Hindlimb muscle (tissue), 1 donor: ENCODE measurements at places on chromosomes 11 and 22.
A peak's percentile ranks its signal among the peaks of the same experiment; 100 is the strongest.

DNA sequence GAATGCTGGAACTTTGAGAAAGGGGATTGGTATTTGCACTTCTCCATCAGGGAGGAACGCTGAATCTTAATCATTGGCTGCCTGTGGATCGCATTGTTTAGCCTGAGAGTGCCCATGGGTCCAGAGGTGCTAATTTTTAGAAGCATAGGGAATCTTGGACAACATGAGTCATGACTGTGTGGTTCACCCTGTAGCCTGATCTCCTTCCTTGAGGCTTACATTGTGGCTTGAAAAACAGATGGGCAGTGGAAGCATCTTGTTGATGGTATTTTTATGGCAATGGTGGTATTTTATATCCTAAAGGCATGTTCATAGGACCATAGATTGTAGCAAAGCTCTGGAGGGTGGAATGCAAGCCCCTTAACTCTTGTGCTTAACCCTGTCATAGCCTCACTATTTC is 99.2 kb upstream of the DBX1 start:
- no peak for DNase-seq

DNA sequence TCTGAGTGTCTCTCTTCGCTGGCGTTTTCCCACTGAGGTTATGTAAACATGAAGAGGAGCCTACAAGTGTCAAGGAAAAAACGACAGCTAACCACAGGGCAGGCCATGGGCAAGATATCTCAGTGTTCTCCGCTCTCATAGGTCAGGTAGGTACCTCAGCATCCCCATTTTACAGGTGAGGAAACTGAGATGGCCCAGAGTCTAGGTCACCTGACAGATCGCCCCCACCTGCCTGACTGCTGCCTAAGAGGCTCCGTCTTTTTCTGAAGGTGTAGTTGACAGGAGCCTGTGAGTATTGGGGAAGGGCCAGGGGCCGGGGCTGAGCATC is 847 bp upstream of the NDUFA6 start:
- DNase-seq = no peak

- DNase-seq = peak; percentile 10
Measured at GRCh38 chr11:90133560-90134477, 644 bp upstream of the NAALAD2 start.

GRCh38 chr11:65468874-65469333 is 29.9 kb upstream of the MALAT1 start:
- no peak for DNase-seq

DNA sequence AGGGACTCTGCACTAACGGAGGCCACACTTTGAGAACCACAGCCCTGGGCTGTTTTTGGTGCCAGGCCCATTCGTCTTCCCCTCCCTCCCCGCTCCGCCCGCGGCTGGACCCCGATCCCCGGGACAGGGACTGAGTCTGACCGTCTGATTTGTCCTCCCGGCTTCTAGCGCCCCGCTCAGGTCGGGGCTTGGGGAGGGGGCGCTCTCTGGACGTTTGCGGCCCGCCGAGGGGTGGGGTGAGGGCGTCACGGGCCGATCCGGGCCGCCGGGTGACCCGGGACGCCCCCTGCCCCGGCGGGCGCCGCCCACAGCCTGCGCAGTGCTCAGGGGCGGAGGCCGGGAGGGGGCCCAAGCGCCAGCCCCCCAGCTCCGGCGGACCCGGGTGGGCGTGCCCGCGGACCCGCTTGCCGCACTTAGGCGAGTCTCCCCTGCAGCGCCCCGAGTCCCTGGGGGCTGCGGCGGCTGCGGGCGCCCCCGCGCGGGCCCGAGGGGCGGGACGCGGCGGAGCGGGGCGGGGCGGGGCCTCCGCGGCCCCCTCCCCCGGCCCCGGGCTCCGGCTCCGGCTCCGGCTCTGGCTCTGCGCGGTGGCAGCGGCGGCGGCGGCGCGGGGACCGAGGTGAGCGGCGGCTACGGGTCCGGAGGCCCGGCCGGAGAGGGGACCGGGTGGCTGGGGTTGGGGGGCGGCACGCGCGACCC is 33.7 kb upstream of the PRR5 start:
- peak; percentile 51 for DNase-seq

DNA sequence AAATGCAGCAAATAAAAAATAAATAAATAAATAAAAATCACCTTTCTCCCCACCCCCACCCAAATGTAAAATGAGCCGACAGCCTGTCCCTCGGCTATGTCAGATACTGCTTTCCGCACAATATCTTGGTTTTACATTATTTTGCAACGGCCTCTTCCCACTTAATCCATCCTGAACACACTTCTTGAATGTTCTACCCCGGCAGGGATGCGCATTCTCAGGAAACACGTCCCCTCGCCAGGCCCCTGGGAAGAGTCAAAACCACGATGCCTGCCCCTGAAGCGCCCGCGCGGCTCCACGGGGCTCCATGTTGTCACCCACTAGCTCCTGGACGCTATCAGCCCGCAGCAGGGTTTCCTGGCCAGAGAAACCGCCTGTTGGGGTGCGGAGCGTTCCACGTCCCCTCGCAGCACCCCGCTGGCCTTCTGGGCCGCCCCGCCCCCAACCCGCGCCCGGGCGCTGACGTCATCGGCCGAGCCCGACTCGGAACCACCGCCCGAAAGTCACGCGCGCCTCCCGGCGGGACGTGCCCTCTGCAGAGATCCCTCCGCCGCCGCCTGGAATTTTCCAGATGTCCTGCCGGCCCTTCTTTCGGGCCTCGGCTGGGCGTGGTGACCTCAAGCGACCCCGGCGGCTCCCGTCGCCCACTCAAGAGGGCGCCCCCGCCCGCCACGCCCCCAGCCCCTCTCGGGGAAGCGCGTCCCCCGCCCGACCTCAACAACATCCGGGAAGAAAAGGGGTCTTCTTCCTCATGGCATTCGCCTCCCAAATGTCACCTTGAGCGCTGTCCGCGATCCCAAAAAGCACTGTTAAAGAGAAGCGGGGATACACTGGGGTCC is 585 bp upstream of the NEAT1 start:
- DNase-seq = peak; percentile 97

DNA sequence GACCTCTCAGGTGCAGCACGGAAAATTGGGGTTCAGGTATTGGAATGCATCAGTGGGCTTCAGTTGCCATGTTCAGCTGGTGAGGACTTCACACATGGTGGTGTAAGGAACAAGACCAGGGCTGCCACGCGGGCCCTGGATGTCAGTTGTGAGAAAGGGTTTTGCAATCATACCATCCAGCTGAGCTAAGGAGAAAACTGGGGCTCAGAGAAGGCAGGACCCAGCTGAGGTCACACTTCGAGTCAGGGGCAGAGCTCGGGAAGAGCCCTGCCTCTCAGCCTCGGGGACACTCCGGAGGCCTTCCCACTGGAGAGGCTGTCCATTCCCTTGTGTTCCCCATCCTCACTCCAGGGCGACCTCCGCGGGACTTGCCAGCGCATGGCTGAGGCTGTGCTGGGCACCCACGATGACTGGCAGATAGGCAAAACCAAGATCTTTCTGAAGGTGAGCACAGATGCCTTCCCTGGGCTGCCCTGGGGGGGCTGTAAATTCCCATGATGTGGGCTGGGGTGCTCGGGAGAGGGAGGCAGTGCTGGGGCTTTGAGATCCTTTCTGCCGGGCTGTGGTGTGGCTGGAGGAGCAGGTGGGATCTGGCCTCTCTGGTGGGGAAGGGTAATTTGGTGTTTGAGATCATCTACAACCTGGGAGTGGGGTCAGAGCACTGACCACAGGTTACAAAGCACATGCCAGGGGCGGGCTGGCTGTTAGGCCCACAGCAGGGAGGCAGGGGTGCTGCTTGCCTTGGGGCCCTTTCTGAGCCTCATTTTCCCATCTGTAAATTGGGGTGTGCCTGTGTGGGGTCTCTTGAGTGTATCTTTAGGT is 47.2 kb downstream of the MYO7A start:
- no peak for DNase-seq

- no peak for DNase-seq
Measured at GRCh38 chr11:45661439-45662055, 3.9 kb downstream of the CHST1 start.

DNA sequence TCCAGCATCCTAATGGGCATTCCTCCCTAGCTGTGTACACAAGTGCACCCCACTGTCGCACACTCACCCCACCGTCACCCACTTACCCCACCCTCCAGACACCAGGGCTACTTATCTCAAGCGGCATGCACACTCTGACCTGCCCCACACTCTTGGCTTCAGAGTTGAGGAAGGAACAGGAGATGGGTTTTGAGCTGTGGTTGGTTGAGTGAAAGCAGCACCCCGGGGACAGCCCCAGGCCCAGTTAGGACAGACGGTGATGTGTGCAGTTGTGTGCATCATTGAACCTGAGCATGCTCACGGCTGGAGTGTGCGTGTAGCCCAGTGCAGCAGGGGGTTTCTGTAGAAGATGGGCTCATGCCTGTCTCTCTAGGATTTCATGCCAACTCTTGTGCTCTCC is 32.5 kb downstream of the AHNAK start:
- DNase-seq = no peak
